Endothelial cell (in vitro differentiated cells): ENCODE measurements at places on chromosomes 4 and X.

GRCh38 chrX:130176354-130176776 is 4.6 kb downstream of the RAB33A start:
- DNase-seq: no peak

- no peak for DNase-seq
Observed at GRCh38 chrX:130245441-130245840, 23.3 kb downstream of the ZNF280C start.

DNA sequence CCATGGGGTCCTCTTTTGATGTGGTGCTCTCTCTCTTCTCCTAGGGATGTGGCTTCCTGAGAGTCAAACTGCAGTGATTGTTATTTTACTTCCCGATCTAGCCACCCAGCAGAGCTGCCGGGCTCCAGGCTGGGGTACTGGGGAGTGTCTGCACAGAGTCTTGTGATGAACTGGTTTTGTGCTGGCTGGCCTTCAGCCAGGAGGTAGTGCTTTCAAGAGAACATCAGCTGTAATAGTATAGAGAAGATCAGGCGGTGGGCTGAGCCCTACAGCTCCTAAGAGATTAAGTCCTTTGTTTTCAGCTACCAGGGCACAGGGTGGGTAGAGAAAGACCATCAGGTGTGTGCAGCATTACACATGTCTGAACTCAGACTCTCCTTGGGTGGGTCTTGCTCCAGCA is 59.0 kb upstream of the AGTR2 start:
- no peak for DNase-seq

GRCh38 chrX:143570782-143571181 is 53.5 kb upstream of the SPANXN3 start:
- DNase-seq: no peak

- no peak for DNase-seq
Observed at GRCh38 chrX:149837167-149837566, 43.8 kb upstream of the MAGEA8 start.

- DNase-seq: no peak
Observed at GRCh38 chr4:61443813-61444510, 243.8 kb downstream of the ADGRL3 start.

GRCh38 chrX:103681443-103681842 is 5.1 kb downstream of the MORF4L2 start:
- no peak for DNase-seq

DNA sequence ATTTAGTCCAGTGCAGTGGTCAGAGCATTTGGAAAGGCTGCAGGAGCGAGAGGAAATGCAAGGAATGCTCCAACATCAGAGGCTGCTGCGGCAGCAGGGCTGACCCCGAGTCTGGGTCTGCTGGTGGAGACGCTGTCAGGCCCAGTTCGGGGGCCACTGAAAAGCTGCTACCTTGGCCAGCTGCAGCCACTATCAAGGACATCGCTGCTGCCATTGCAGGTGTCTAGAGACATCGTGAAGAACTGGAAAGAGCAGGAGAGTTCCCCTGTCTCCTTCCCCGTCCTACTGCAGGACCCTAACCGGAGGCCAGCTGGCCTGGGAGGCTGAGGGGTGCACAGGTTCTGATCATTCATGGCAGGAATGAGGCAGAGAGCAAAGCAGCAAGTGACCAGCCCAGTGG is 29.5 kb upstream of the GPR78 start:
- no peak for DNase-seq

DNA sequence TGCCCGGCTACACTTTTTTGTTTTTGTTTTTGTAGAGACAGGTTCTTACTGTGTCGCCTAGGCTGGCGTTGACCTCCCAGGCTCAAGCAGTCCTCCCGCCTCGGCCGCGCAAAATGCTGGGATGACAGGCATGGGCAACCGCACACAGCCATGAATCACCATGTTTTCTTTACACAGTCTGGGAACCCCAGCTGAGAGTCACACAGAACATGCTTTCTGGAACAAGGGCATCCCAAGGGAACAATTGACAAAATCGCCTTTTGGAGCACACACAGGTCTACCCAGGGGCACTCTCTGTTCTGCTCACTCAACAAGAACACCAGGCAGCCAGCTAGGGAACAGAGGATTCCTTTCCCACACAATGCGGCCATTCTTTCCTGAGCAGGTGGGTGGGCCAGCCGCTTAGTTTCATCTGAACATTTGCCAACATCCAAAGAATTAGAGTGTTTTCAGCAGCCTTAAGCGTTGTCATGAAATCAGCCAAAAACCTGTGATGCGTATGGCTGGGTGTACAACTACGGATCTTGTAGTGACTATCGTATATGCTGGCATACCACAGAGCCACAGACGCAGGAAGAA is 15.7 kb downstream of the PRKX start:
- no peak for DNase-seq

GRCh38 chrX:11478911-11479310 is 185.7 kb downstream of the AMELX start:
- no peak for DNase-seq

- no peak for DNase-seq
Observed at GRCh38 chr4:184815046-184815877, 10.5 kb downstream of the ACSL1 start.

GRCh38 chrX:107549504-107549903 is 78.8 kb upstream of the PRPS1 start:
- DNase-seq: no peak

GRCh38 chr4:78691971-78692821 is 84.0 kb upstream of the BMP2K start:
- no peak for DNase-seq

DNA sequence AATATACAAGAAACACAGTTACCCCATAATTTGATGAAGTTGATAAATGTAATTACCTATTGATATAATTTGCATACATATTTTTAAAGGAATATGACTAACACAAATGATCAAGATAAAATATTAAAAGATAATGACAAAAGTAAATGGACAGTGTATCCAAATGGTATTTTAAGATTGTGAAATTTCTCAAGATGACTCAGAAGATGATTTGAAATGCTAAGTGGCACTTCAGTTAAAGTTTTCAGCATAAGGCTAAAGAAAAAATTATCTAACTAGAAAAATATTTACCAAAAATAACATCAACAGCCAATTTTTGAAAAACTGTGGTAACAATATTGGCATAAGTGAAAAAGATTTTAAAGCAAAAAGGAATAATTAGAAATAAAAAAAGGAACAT is 248.4 kb upstream of the NDST4 start:
- no peak for DNase-seq

DNA sequence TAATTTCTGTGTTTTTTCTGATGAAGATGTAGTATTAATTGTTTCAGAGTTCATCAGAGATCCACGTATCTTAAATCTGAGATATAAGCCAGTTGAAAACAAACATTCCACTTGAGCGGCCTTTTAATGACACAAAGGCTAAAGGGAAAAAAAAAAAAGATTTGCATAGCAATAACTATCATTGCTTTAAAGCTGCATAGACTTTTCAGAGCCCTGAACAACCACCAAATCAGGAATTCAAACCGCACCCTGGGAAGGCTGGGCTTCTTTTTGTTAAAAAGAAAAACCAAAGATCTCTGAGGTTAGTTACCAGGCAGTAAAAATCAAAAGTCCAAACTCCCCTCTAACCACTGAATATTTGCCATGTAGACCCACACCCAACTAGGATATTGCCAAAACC is 206.0 kb downstream of the HHIP start:
- DNase-seq: no peak

GRCh38 chrX:38805432-38806389 is 4.5 kb downstream of the MID1IP1 start:
- DNase-seq: peak; percentile 42

DNA sequence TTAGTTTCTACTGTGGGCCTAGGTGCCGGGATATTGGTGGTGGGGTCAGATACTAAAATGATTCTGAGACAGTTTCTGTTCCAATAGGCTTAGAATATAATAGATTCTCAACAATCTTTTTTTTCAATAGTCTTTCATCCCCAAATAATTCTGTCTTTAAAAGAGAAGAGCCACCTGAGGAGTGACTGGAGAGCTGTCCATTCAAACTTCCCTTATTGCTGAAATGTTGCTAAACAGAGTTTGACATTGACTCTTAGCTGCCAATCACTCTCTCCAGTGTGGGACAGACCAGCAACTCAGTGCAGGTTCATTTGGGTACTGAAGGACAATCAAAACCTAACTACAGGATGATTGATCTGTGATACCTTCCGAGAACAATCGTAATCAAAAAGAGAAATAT is 12.4 kb upstream of the ADH7 start:
- DNase-seq: no peak

DNA sequence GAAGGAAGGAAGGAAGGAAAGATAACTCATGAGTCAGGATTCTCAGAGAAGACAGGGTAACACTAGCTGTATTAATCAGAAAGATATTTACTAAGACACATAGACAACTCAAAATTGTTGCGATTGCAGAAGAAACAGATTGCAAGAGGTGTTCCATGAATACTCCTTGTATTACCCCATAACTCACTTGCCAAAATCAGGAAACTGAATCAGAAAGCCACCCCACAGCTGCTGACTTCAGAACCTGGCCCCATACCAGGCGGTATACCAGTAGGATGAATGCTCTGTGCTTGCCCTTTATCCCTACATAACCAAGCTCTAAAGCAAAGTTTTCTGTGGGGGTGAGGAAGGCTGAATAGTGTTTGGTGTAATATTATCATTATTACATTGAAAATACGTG is 468.5 kb downstream of the IQCM start:
- DNase-seq: no peak

DNA sequence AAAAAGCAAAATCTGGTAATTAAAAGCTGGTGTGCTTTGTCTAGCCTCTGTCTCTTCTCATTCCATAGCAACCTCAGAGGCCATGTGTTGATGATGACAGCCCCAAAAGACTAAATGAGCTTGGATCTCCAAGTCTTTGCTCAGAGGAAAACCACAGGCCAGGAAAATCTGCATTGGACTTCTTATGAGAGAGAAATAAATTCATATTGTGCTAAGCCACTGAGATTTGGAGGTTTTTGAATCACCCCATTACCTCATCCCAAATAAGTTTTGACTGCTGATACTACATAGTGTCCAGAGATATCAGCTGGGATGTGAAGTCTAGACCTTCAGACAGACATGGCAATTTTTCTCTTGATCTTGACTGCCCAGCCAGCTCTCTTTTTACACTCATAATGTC is 178.6 kb upstream of the DIPK2B start:
- DNase-seq: no peak

GRCh38 chrX:9626379-9626778 is 139.3 kb downstream of the GPR143 start:
- no peak for DNase-seq

GRCh38 chrX:8189096-8189830 is 18.2 kb upstream of the VCX2 start:
- no peak for DNase-seq

GRCh38 chrX:152313529-152314302 is 137.4 kb downstream of the GABRA3 start:
- no peak for DNase-seq

- DNase-seq: no peak
Observed at GRCh38 chr4:2907706-2908293, 55.4 kb downstream of the NOP14 start.

GRCh38 chr4:167930166-167930565 is 162.2 kb upstream of the ANXA10 start:
- DNase-seq: no peak

- DNase-seq: no peak
Observed at GRCh38 chr4:80462621-80463091, 127.1 kb downstream of the CFAP299 start.

DNA sequence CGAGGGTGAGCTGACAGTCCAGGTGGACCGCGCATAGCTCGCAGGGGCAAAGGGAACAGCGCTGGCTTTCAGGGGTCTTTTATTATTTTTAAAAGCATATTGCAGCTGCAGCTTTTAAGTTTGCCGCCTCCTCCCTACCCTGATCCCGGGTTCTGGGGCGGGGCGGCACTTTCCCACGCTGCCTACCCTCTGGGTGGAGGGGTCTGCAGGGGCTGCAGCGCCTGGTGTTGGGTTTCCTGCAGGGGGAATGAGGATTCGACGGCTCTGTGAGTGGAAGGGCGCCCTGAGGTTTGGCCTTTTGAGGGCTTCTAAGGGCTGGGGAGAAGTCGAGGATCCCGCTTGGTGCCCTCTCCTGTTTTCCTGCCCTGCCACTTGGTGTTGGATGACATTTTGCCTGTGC is 80.7 kb upstream of the SCML1 start:
- no peak for DNase-seq

DNA sequence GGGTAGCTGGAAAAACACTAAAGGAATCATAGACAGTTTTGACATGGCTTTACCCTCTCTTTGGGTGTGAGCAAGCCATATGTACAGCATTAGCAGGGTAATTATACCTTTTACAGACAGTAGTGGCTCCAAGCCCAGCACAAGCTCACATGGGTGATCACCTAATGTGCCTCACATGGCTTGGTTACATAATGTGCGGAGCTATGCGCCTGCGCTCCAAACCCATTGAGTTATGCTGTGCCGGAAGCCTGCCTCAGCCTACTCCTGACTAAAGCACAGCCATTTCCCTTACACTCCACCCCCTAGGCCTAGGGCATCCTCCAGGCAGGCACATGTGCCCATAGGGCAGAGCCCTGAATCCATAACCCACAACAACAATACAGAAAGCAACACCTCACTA is 6.5 kb upstream of the TSPAN5 start:
- DNase-seq: no peak

DNA sequence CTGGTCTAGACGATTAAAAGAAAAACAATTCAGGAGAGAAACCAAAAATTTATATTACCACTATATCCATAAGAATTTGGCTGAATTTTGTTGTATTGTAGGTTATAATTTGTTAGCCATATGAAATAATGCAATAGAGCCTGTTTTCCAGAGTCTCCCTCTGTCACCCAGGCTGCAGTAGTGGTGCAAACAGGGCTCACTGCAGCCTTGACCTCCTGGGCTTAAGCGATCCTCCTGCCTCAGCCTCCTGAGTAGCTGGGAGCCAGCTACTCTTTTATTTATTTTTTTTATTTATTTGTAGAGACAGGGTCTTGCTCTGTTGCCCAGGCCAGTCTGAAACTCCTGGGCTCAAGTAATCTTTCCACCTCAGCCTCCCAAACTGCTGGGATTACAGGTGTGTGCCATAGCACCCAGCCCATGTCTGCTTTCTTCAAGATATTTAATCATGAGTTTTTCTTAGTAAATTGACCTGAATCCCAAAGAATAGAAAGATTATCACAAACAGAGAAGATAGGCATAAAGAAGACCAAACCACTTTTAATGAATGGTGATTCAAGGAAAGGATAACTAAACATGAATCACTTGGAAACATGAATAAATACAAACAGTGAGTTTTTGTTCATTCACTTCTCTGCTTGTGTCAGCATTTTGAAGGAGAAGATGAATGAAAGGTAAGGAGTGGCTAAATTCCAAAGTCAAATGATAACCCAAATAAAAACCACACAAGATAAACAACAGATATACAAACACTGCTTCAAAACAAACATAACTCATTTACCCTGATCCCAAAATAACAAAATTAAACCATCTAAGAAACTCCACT is 82.1 kb downstream of the PPP3CA start:
- DNase-seq: no peak

DNA sequence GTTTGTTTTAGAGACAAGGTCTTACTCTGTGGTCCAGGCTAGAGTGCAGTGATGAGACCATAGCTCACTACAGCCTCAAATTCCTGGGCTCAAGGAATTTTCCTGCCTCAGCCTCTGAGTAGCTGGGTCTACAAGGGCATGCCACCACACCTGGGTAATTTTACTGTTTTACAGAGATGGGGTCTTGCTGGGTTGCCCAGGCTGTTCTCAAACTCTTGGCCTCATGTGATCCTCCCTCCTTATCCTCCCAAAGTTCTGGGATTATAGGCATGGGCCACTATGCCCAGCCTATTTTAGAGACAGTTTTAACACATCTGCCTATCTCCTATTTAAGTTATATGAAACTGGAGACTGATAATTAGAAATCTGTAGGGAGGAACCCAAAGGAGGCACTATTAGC is 53.8 kb downstream of the SPRY1 start:
- no peak for DNase-seq

- DNase-seq: no peak
Observed at GRCh38 chr4:25551605-25552004, 104.0 kb upstream of the SLC34A2 start.
